T-helper 22 cell (primary cell): ENCODE measurements at places on chromosomes 4 and X.

DNA sequence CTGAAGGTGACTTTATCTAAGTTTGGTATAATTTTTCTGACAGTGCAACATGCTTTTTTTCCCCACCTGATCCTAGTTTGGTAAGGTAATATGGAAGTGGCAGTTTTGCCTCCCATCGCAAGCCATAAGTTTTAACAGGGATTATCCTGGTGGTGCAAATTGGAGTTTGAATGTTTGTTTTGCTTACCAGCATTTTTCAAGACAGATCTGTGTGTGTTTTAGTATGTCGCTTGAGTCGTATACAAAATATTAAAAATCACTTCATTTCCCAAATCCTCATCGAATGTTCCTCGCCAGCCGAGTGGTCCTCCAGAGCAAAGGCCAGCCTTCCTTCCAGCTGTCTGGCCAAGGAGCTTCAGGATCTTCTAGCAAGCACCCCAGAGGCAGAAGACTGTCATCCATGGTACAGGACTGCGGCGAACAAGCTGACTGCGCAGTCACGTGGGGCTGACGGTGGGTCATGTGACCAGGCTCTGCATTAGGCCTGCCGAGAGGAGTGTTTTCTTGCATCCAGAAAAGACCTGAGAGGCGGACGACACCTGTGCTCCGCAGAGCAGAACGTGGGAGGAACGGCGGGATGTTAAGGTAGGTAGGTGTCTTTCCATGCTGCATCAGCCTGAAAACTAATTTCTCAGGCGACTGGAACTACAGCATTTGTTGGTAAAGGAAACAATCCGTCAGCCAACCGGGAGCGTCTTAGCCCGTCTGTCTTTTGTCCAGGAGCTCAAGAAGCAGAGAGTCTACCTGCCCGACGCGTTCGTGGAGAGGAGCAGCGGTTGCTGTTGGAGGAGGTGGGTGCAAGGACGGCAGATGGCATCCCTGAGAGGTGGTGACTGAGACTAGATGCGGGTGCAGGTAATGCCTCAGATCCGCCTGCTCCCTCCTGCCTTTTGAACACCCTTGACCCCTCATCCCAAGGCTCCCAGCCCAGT lies at the start of gene GPRASP3:
TSS of gene GPRASP3 (plus strand) at position 507 of the 932 bp plus-strand sequence. CDS start 28,253 bp downstream, outside the sequence.
- DNase-seq = peak; percentile 56

GRCh38 chrX:38626296-38626695 lies 65.0 kb downstream of the TSPAN7 start:
- no peak for DNase-seq

DNA sequence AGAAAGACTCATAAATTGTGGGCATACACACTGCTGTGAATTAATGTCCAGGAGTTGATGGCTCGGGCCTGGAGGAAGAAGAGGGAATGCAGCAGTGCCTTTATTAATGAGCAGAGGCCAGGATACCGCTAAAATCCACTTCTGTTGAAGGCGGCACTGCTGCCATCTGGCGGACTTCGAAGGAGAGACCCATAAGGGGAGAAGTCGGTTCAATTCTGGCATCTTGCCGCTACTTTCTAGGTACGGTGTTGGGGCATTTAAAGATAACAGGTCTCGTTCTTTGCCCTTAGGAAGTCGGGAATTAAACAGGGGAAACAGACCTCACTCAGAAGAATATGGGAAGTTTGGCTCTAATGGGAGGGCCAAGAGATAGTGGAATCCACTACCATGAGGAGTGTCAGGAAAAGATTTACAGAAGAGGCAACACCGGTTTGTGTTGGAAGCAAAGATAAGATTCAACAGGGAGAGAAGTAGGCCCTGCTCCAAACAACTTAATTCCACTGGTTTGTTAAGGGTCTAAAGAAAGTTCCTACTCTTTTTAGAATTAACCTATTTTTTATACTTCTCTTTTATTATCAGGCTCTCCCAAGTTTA lies 133.6 kb upstream of the GIMD1 start:
- DNase-seq = no peak

GRCh38 chr4:150038335-150039076 lies 39.7 kb upstream of the DCLK2 start:
- DNase-seq = no peak

DNA sequence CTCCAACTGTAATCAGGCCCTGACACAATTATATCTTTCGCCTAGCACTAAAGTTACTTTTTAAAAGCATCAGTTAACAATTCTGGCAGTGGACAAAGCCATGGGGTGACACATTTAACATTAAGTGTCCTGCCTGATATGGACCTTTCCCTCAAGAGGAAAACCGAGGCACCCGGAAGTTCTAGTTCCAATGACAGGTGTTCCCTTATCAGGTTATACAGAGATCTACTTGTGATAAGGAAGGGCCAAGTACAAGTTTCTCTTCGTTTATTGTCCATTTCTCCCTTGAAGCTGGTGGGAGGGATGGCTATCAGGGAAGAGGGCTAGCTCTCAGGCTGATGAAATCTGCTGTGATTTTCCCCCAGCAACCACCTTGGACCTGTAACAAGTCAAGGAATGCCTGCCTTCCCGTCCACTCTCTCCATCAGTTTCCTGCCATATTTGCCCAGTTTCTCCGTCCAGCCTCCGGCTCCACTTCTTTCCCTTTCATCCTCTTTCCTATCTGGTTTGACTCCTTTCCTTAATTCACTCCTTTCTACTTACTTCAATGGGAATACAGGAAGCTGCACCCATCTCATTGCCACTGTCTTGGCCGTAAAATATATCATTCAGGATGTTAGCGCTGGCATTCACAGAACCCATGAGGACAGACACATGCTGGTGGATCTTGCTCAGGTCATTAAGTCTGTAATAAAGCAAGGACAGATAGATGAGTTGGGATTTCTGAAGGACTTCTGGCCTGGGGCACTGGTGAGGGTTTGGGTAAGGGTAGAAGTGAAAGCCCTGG lies 95.0 kb downstream of the DGKK start:
- no peak for DNase-seq

GRCh38 chr4:6924361-6924779 lies 14.7 kb downstream of the TBC1D14 start:
- DNase-seq = no peak

DNA sequence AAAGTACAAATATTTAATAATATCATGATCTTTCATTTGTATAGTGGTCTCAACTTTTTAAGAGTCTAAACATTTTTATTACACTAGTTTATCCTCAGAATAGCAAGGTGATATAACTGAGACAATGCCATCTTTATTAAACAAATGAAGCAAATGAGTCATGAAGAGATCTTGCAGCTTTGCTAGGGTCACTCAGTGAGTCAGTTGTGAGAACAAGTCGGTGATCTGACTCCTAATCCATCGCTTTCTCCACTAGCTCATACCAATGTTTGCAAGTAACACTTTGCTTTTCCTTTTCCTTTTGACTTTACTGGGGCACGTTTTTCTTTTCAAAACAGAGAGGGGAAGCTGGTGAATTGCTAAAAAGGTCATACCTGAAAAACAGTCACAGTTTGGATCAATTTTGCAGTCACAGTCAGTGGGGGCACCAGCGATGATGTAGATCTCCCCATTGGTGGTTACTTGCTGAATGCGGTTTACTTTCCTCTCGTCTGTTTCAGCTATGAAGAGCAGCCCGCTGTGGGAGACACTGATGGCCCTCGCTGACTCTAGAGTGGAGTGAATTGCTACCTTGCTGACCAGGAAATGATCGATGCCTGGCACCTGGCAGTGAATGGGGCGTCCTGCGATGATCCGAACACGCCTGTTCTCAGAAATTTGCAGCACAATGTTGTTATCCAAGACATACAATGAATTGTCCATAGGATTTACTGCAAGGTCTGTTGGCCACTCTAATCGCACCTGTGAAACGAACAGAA lies 75.7 kb downstream of the SH2D1A start:
- no peak for DNase-seq

DNA sequence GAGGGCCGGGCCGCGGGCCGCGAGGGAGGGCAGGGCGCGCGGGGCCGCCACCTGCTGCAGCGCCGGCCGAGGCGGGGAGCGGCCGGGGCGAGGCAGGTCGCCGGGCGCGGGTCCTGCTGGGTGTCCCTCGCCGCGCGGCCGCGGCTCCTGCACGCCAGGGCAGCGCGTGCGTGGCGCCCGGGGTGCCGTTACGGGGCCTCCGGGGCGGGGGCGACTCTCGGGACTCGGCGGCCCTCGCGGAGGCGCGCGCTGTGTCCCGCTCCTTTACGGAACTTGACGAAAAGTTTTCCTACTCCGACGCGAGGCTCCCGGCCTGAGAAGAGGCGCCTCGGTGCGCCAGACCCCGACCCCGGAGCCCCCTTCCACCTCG lies 329 bp downstream of the TBC1D14 start:
- no peak for DNase-seq

- no peak for DNase-seq
Measured at GRCh38 chr4:169975838-169976796, 50.1 kb downstream of the MFAP3L start.

- DNase-seq = no peak
Measured at GRCh38 chr4:31104577-31104976, 384.4 kb downstream of the PCDH7 start.

GRCh38 chr4:60948008-60948407 lies 252.1 kb upstream of the ADGRL3 start:
- no peak for DNase-seq
